Stimulated activated CD8-positive, alpha-beta memory T cell treated with anti-CD3 and anti-CD28 coated beads, Interleukin-4, amount 100 ng/mL, for 4 hours (primary cell): ENCODE measurements at places on chromosomes 4 and X.

- DNase-seq, result no peak
These were observed 54.5 kb downstream of the LDB2 start for GRCh38 chr4:16843831-16844508.

DNA sequence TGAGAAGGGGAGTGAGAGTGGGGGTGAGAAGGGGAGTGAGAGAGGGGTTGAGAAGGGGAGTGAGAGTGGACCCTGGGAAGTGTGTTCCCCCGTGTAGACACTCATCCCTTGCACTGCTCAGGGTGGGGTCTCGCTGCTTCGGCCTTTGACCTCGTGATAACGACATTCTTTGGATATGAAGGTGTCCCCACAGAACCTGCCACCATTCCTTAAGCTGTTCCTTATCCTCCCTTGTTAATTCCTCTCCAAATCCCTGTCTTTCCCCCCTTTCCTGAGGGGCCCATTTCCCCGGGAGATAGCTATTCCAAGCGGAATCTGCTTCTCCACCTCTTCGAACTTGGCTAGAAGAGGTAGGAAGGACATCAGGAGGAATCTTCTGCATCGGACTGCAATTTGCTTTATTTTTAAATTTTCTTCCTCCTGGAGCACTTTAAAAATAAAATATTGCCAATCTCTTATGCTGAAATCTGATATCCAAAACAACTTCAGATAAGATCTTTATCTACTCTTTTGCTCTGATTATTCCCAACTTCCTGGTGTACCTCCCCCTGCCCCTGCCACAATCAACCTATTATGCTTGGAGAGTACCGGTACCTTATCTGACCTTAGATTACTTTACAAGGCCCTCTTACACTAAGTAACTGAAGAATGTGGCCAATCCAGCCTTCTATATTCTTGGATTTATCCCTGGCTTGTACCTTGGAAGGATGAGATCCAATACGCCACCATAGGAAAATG, 15.6 kb downstream of the TRIML1 start:
- no peak for DNase-seq

DNA sequence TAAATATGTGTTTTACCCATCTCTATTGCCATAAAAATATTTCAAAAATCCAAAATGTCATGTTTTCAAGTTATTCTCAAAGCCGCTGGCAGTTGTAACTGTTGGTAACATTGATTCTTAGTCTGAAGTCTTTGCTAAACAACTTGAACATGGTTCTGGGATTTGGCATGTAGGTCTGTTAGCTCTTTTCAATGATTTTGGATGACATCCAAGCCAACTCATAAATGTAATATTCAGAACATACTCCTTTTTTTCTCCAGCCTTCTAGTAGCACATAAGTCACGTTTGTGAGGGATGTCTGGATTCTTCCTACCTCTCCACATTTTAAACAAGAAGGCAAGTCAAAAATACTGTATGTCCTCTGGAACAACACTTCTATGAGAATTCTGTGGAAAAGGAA, 305.3 kb downstream of the PRR32 start:
- no peak for DNase-seq

DNA sequence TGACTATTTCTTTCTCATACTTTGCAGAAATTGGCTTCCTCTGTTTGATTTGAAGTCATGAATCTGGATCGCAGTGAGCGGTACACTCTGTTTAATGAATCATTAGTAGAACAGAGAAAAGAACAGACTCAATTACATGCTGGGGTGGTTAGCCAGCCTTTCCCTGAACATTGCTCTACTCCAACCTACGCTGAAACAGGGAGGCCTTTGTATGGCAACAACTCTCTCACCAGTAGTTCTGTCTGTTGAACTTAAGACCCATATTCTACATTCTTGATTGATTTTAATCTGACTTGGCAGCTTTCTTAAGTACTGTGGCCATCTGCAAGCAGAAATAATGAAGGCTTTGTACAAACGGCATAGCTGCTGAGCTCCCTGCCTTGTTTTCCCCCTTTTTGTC, 19.0 kb upstream of the AP1S2 start:
- DNase-seq, result no peak

- no peak for DNase-seq
These were observed 155.4 kb downstream of the TBCK start for GRCh38 chr4:106160560-106160959.

DNA sequence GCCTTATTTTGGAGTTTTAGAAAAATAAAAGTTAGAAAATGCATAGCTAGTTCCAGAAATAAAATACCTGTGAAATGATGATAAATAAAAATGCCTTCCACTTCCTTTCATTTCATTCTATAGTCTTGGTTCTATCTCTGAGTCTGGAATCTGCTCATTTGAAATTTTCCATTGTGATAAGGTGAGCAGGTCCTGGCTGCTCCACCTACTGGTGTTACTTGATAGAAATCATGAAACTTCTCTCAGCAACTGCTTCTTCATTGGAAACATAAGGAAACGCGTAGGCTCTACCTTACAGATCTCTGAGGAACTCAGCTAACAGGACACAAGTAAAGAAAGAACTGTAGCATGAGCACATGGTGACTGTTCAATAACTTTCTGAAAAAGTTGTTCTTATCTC, 141.8 kb downstream of the DCHS2 start:
- DNase-seq, result no peak

DNA sequence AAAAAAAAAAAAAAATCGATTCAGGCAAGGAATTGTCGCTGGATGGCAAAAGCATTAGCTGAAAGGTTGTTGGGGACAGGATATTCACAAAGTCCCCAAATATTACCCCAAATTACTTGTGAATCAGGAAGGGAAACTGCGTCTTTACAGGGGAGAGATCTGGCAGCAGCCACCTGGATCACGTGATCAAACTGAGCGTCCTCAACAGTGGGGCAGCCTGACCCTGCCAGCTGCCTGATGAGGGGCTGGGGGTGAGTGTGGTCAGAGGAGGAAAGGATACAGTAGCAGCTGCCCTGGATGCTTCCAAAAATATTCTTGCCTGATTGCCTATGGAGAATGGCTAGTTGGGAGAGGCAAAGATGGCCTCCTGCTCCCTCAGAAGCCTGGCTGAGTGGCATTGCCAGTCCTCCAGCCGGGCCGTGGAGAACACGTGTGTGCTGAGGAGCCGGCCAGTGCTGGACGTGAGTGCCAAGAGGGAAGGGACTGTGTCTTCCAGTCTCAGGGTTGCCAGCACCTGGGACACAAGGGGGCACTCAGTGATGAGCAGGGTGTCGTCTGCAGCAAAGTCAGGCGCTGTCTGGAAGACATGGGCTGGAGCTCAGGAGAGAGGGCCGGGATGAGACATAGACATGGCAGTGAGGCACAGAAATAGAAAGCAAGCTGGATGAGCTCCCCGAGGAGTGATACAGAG, 3.0 kb upstream of the LAGE3 start:
- DNase-seq, result no peak

DNA sequence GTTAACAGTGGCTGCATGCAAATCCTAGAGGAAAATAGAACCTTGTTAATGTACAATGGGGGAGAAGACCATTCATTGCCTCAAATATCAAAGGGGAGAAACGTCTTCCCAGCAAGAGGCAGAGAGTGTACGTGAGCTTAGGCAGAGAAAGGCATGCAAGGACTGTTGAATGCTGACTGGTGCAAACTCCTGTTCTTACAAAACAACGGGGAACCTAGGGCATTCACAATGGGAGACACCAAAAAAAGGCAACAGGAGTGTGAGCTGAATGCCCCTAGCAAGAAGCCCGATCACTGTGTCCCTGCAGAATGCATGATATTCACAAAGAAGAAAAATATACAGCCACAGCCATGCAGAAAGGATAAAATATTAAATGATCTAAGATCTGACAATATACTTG, 184.9 kb downstream of the NSUN7 start:
- DNase-seq, result no peak

GRCh38 chr4:16691450-16691849, 207.0 kb downstream of the LDB2 start:
- DNase-seq, result no peak

- no peak for DNase-seq
These were observed 36.3 kb downstream of the GPR143 start for GRCh38 chrX:9729171-9729885.

- no peak for DNase-seq
These were observed 281.2 kb upstream of the FAM241A start for GRCh38 chr4:111864066-111864465.

- no peak for DNase-seq
These were observed 214.4 kb upstream of the KLF3 start for GRCh38 chr4:38449506-38450174.

DNA sequence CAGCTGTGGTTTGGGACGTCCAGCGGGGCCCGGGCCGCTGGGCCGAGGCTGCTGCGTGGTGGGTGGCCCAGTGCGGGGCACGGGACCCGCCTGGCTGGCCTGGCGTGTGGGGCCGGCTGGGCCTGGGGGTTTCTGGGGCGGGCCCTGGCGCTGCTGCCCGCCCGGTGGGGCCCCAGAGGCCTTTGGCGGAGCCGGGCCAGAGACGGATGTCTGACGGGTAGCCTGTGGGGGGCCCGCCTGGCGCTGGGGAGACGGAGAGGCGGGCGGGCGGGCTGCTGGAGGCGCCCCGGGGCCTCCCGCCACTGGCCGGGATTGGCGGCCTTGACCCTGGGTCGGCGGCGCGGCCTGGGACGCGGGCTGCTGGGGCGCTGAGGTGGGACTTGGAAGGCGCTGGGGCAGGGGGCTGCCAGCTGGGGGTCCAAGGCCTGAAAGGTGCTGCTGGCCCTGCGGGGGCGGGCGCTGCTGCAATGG, 8.1 kb upstream of the TIMP1 start:
- DNase-seq, result no peak

DNA sequence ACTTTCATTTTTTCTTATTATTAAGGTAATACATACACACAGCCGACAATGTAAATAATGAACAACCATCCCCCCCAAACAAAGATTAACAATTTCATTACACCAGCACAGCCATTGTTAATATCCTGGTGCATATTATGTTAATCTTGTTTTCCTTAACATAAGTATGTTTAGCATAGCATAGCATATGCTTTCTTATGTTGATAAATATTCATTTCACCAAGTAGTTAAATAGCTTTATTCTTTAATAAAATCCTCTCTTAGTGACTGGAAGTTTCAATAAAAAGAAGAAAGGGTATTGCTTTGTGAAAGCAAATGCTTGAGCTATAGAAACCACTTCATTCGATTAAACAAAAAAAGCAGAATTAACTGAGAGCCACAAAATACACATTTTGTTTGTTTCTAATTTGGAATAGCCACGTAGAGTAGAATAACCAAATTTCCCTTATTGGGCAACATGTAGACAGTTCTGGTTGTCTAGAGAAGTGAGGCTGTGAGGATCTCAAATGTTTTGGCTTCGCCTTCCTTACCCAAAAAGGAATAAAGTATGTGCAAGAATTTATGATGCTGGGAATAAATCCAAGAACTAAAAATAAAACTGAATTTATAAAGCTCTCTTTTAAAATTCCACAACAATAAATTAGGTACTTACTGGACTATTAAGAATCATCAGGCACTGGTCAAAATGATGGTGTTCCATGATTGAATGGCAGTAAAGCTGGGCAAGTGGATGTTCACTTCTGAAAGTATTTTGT, 118.0 kb downstream of the PDE5A start:
- no peak for DNase-seq
